ENCODE measurements at places on chromosomes 3 and 15.

DNA sequence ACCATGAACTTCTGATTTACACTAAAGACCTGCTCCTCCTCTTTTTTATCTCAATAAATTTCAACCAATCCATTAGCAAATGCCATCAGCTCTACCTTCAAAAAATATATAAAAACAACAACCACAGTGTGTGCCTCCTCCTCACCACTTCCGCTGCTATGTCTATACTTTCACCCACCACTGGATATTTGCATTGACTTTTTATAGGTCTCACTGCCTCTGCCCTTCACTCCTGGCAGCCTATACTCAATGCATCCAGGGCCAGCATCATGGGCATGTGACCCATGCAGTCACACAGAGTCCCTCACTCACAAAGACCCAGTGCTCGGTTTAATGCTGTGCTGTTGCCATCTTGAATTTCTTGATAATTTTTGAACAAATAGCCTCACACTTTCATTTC lies 53.5 kb upstream of the CCDC54 start:
- DNase-seq, result no peak

DNA sequence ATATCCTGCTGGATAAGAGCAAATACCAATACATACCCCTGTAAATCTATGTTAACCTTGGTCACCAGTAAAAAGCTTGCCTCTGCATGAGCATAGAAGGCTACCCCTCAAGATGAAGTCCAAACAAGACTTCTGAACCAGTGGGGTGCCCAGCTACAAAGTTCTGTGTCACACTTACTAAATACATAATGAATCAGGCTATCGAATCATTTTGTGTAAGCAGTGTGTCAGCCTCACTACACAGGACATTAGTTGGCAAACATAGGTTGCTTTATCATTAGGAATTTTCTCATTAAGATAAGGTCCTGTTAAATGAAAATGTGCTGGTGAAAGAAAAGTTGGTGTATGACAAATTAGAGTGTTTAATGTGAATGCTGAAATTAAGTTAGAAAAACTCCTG lies 452.0 kb downstream of the MFSD1 start:
- no peak for DNase-seq

DNA sequence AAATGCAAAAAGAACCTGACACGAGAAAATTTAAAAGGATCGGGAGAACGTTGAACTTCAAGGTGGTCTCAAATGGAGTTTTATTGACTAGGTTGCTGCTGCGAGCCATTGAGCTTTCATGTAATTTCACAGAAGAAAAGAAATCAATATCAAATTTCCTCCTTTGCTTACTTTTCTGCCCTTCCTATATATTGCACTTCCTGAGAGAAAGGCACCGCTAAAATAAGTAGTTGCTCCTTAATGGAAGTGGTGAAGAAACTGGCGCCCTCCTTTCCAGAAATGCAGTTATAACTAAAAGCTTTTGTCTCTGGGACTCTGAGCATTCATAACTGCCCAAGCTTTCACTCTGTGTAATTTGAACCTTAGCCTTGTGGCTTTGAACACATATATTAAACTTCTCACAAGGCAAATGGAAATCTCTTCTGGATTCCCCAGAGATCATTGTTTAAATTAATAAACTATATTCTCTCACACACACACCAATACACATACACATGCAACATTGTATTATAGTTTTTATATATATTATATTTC lies 13.4 kb downstream of the EID1 start:
- no peak for DNase-seq

- peak; percentile 28 for DNase-seq
These were observed 67.5 kb downstream of the TFG start for GRCh38 chr3:100776746-100777145.

GRCh38 chr15:76196269-76197231 lies 114.7 kb downstream of the ETFA start:
- peak; percentile 79 for DNase-seq

- no peak for DNase-seq
These were observed 264.1 kb downstream of the CD47 start for GRCh38 chr3:107826727-107827126.

DNA sequence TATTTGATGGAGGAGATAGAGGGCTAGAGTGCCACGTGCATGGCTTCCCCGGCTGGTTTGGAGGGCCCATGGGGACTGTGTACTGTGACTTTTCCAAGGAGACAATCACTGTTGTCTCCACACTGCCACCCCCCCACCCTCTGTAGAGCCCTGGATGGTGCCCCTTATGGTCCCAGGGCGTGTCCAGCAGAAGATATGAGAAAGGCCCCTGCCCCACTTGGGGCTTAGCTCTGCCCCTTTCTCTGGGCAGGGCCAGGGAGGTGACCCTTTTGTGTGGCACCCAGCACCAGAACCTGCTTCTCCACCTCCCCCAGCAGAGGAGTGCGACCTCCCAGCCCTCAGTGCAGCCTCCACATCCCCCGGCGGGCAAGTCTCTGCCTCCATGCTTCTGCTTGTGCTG lies 32.1 kb downstream of the SPSB4 start:
- DNase-seq, result no peak

DNA sequence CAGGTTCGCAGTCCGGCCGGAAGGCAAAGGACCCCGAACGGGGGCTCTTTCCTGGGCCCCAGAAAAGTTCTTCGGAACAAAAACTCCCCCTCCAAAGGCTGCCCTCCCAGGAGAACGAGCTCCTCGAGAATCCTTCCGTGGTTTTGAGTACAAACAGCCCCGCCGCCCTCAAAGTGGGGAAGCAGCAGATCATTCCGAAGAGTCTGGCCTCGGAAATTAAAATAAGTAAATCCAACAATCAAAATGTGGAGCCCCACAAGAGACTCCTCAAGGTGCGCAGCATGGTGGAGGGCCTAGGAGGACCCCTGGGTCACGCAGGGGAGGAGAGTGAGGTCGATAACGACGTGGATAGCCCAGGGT lies 1.3 kb downstream of the ARHGEF26 start:
- DNase-seq, result no peak

- no peak for DNase-seq
These were observed 266.8 kb upstream of the CBLB start for GRCh38 chr3:106135451-106136160.

DNA sequence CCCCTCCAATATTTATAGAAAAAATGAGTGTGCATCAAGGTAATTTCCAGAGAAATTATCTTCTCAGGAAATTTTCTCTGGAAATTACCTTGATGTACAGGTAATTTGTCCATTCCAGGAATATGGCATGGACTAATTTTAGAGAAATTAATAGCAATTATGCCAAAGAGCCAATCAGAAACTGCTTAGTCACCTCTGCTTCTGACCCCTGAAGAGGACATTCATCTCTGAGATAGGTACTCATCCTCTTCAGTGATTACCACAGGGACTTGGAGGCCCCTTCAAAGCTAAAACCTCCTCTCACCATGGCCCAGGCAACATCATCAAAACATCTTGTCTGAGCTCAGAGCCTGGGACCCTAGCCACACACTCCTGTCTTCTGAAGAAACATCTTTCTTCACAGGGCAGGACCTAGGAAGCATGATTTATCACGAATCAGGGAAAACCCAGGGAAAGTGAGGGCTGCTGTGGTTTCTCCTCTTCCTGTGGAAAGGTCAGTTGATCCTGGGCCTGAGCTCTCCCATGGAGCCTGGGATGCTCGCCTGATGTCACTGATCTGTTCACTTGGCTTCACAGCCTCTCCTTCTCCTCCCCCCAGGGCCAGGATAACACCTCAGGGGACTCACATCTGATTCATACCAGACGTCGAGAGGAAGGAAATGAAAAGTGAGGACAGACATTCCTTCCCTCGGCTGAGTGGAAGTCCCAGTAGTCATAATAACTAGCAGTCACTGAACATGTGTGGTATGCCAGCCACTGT lies 210.5 kb downstream of the DTWD1 start:
- peak; percentile 55 for DNase-seq

DNA sequence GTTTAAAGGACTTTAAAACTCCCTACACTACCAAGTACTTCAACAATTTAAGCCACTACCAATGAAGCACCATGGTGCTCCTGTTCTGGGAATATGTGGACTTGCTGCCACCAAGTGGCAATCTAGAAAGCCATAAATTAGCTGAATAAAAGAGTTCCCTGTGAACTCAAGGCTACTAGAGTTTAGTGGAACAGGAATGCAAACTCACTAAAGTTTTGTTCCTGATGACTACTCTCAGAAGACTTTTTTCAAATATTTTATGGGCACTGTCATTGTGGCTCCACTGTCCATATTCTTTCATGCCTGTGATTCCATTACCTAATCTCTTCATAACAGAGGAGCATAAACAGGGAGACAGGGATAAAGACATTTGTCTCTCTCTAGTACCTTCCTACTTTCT lies 63.9 kb downstream of the TMCC1 start:
- DNase-seq, result peak; percentile 87

- DNase-seq, result no peak
These were observed 46.4 kb upstream of the KLF13 start for GRCh38 chr15:31280046-31280830.

DNA sequence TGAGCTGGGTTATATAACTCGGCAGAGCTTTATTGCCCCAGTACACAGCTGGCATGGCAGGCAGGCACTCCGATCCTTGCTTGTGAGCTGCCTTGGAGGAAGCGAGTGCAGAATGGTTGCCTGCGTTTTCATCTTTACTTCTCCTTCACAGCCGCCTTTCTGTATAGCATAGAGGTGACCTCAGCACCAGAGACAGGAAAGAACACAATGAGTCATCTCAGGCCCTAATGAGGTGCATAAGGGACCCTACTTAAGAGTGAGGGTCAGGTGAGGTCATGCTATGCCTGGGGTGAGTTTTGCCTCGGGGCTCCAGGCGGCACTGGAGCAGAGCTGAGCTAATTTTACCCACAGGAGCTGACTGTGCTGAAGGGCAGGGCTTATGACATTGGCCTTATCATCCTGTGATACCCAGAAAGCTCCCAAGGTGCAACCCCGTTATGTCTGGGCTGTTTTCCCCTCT lies 43.5 kb downstream of the LPP start:
- peak; percentile 95 for DNase-seq

GRCh38 chr3:109731639-109732473 lies 394.5 kb upstream of the DPPA4 start:
- DNase-seq, result peak; percentile 58

GRCh38 chr15:65856821-65857455 lies 12.4 kb upstream of the RAB11A start:
- peak; percentile 74 for DNase-seq

GRCh38 chr3:12415014-12415680 lies 69.1 kb upstream of the TSEN2 start:
- DNase-seq, result no peak

DNA sequence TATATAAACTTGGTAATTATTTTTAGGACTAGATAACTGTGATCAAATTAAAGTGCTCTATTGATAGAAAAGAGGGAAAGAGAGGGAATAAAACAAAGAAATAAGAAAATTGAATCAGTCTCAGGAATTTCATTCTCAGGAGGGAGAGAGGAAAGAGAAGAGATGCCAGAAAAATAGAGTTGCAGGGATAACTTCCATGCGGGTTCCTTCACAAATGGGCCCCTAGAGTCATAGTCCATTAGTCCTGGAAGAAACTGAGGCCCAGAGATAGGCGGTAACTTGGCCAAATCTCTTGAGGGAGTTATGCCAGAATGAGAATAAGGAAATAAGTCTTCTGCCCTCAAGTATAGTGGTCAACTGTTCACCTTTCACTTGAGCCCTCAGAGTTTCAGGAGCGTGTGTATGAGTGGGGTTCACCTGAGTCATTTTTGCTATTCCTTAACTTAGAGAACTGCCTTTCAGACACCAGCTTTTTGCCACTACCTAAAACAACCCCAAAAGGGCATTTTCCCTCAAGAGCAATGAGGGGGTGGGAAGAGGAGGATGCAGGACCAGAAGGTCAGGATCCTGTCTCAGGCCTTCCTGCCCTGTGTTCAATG lies 192.6 kb downstream of the MEX3B start:
- no peak for DNase-seq

DNA sequence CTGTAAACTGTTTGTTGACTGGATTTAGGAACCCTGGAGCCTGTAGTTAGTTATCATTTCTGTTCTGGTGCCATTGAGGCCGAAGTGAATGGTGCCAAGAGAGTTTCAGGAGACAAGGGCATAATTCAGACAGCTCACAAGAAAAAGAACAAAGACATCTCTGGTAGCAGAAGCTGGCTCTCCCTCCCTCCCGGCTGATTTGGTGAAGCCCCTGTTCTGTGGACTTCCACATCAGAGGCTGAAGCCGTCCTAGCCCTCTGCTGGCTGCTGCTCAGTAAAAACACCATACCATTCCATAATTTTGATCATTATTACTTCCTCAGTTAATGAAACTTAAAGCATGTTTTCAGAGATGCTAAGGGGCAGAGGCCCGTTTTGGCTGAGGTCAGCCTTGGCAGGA lies 381.2 kb upstream of the WNT5A start:
- DNase-seq, result peak; percentile 33

DNA sequence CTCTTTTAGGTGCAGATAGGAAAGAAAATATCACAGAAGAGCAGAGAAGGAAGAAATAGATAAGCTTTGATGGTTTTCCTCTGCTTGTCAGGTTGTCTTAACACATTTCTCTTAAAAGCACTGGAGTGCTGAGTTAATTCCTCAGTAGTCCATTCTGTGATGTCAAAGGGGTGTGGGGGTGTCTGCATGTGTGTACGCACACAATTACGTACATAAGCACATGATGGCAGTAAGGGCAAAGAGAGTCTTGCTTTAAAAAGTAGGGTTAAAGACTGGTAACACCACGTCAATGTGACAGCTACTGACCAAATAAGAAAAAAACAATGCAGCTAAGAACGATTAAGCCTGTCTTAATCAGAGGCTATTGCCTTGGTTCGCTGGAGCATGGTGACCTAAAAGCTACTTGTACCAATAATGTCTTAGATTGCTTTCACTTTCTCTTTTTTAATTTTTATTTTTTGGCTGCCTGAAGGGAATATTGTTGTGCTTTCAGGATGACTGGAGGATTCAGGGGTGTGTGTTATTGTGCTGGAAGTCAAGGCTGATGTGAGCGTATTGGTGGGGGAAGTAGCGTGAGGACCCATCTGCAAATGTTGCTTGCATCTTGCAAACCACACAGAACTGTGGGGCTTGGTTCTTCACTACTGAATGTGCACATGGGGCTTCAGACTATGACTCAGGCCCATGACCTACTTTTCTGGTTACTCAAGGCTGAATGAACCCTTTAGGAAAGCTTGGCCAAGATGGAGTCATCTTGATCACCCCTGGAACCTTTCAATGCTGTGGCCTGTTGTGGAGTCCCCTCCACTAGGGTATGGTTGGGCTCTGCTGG lies 417.8 kb upstream of the TPM1 start:
- DNase-seq, result no peak

- peak; percentile 49 for DNase-seq
These were observed 72.0 kb upstream of the LSAMP start for GRCh38 chr3:116517308-116517707.

DNA sequence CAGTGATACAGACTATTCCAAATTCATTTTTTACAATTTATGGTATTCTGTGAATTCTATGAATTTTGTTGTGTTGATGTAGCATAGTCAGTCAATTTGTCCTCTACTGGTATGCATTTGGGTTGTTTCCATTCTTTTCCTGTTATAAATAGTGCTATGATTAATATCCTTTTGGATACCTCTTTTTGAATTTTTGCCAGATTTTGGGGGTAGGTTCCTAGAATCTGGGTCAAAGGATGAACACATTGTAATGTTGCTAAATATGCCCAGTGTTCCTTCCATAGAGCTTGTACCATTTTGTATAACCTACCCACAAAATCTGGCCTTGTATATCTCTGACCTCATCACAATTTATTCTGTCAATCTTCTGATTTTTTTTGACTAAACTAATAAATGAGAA lies 44.4 kb upstream of the C3orf38 start:
- no peak for DNase-seq

Measured in mesendoderm (in vitro differentiated cells).